ENCODE measurements at places on chromosomes 3 and 15.

DNA sequence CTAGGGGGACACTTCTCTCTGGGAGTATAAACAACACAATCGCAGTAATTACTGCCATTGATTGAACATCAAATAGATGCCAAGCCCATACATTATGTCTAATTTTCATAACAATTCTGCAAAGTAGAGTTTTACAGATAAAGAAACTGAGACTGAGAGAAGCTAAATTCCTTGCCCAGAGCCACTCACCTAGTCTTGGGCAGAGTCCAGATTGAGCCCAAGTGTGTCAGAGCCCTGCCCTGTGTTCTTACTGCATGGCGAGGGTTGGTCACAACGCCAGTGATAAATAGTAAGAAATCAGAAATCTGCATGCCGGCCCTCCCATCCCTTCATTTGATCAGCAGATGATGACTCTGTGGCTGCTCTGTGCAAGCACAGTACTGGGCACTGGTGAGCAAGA, 106.3 kb downstream of the C3orf70 start:
- DNase-seq, result no peak

GRCh38 chr3:17221529-17221928, 336.8 kb downstream of the PLCL2 start:
- DNase-seq, result no peak

- no peak for DNase-seq
Measured at GRCh38 chr3:152737021-152737908, 97.7 kb upstream of the P2RY1 start.

- DNase-seq, result no peak
Measured at GRCh38 chr15:66006986-66007385, 137.7 kb downstream of the RAB11A start.

DNA sequence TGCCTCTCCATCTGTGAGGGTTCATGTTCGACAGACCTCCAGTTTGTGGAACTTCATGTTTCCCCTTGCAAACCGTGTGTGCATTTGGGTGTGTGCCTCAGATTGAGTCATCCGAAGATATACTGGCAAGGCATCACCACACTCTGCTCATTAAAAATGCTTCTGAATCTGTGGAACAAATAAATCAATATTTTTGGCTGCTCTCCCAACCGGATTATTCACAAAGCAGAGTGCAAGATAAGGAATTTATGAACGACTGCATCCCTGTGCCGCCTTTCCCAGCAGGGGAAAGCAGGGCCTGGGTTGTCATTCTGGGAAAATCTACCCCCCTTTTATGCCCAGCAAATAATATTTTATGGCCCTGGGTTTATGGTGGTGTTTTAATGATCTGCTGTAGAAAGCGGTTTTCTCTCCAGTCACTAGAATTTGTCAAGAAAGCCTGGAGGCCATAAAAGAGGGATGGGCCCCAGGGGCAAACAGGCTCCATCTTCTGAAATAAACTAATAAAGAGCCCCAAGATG, 4.2 kb upstream of the WNT5A start:
- DNase-seq, result no peak

GRCh38 chr3:66386011-66386924, 114.6 kb downstream of the LRIG1 start:
- no peak for DNase-seq

- no peak for DNase-seq
Measured at GRCh38 chr3:106552351-106553043, 683.7 kb upstream of the CBLB start.
